ENCODE measurements at places on chromosomes 5 and 9.
A peak's percentile ranks its signal among the peaks of the same experiment; 100 is the strongest.

DNA sequence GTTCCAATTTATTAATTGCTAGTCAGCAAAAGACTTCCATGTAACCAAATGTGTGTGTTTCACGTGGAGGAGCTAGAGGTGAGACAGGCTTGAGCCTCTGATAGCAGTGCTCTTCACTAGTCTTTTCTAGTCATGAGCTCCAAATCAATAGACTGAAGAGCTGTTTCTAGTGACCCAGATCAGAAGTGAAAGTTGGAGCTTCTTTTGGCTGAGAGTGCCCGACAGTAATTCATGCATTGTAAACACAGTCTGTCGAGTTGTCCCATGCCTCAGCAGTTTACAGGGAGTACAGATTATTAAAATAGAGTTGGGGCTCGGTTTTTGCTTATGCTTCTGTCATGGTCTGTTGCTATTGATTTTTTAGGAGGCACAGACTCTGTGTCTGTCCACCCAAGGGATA is 793.1 kb downstream of the DTWD2 start:
- DNase-seq = no peak

DNA sequence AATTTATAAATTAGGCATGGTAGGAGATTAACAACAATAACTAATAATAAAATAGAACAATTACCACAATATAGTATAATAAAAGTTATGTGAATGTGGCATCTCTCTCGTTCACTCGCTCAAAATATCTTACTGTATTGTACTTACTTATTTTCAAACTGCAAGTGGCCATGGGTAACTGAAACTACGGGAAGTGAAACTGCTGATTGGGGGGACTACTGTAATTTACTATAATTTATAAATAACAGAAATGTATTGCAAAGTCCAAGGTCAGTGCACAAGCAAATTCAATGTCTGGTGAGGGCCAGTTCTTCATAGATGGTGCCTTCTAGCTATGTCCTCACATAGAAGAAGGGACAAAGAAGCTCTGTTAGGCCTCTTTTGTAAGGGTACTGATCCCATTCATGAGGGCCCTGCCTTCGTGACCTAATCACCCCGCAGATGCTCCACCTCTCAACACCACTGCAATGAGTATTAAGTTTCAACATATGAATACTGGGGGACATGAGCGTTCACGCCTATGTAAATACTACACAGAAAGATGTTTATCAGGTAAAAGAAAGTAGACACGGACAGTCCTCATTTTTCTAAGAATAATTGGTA is 39.0 kb downstream of the KCNIP1 start:
- DNase-seq = no peak

GRCh38 chr5:52776116-52776515 is 11.6 kb upstream of the ITGA1 start:
- DNase-seq = no peak

- DNase-seq = no peak
These were observed 2.1 kb downstream of the ANXA1 start for GRCh38 chr9:73153793-73154227.

GRCh38 chr9:126052791-126053190 is 273.8 kb upstream of the MVB12B start:
- DNase-seq = no peak

- no peak for DNase-seq
These were observed 581.2 kb downstream of the CDH18 start for GRCh38 chr5:19406576-19407365.

GRCh38 chr5:178115136-178115813 is 1.9 kb downstream of the N4BP3 start:
- DNase-seq = no peak

GRCh38 chr5:154092356-154093141 is 53.8 kb downstream of the MFAP3 start:
- no peak for DNase-seq

DNA sequence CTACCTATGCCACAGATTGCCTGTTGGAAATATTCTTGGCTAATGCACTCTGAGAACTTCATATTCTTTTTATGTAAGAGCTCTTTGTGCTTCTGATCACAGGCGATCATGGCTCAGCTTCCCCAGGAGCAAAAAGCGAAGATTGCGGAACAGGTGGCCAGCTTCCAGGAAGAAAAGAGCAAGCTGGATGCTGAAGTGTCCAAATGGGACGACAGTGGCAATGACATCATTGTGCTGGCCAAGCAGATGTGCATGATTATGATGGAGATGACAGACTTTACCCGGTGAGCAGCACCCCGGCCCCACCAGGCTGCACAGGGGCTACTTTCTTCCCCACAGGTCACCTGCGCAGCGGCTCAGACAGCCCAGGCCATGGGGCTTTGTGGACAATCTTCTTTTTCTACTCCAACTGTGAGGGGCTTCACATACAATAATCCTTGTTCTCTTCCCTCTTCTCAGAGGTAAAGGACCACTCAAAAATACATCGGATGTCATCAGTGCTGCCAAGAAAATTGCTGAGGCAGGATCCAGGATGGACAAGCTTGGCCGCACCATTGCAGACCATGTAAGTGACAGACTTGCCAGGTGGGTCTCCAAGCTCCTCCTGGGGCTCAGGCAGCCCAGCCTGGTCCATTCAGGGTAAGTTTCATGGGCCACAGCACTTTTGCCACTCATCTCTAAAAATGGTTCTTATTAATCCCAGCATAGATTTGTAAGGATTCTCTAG is 55.4 kb upstream of the LRRTM2 start:
- DNase-seq = no peak

DNA sequence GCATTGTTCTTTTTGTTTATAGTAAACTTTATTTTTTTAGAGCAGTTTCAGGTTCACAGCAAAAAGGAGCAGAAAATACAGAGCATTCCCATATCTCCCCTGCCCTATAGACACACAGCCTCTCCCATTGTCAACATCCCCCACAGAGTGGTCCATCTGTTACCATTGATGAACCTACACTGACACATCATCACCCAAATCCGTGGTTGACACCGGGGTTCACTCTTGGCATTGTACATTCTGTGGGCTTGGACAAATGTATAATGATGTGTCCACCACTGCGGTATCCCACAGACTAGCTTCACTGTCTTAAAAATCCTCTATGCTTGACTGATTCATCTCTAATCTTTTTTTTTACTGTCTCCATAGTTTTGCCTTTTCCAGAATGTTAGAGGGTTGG is 120.7 kb upstream of the SPATA31C2 start:
- DNase-seq = no peak

DNA sequence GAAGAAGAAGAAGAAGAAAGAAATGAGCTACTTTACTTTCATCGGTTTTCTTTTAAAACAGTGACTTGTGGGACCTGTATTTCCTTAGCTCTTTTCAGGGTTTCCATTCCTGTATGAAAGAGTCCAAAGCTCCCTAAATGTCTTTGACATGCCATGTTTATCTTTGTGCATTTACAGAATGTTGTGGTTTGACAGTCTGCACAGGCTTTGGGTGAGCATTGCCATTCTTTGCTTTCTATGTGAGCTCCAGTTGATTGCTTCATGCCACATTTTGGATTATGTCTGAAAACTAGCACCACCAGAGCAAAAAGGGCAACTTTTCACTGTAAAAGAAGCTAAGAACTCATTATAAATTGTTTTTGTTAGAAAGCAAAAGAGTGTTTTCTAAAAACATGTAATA is 733.4 kb downstream of the TLE4 start:
- DNase-seq = no peak

GRCh38 chr9:137757613-137758029 is 120.0 kb upstream of the CACNA1B start:
- no peak for DNase-seq

- DNase-seq = no peak
These were observed 173.8 kb downstream of the PCSK1 start for GRCh38 chr5:96259151-96259772.

GRCh38 chr5:101112645-101113044 is 209.6 kb upstream of the ST8SIA4 start:
- DNase-seq = no peak

DNA sequence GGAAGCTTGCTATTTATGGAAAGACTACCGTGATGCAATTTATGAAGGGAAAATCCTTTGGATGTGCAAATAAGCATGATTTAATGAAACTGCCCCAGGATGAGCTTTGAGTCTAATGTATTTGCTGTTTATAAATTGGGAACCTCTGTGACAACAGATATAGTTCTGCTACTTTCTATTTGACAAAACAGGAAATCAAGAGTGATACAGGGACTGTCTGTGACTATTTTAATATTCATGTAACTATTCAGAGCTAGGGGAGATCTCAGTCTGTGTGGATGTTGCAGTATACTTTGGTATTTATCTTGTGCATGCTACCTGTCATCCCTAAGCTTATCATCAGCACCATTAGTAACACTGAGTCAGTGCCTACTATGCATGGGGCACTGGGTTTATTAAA is 132.1 kb downstream of the PDZD2 start:
- DNase-seq = no peak

GRCh38 chr9:27154908-27155307 is 45.9 kb downstream of the TEK start:
- no peak for DNase-seq

GRCh38 chr5:143889986-143890385 is 78.0 kb downstream of the HMHB1 start:
- DNase-seq = no peak

GRCh38 chr5:172911976-172912375 is 47.2 kb upstream of the RPL26L1 start:
- no peak for DNase-seq

DNA sequence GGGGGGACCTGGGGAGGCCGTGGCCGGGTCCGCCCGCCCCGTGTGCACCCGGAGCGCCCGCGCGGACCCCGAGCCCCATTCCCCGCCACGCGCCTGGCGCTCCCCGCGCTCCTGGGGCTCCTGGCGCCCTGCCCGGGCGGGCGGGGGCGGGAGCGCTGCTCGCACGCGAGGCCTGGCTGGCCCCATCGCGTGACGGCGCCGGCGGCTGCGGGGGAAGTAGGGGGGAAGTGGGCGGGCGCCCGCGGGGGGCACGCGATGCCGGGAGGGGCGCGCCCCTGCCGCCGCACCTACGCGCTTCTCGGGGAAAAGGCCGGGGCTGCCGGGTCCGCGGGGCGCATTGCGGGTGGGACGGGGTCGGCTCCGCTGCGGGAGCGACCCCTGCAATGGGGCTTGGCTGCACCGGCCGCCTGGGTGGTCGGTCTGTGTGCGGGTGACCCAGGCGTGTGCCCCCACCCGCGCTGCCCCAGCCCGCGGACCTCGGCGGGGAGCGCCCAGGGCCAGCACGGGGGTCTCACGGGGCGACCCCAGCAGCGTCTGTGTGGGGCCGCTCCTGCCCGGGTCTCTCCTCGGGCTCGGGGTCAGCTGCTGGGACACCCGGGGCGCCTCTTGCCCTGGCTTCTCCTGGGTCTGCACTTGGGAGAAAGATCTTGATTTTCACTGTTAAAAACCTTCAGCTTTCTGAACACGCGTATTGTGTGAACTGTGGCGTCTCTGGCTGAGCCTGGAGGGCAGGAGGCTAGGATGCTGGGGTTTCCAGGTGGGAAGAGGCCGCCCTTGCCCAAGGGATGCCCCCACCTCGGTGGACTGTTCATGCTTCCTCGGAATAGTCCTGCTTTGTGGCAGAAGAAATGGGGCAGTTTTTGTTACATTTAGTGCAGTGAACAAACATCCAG is 52.4 kb downstream of the AHRR start:
- DNase-seq = no peak

DNA sequence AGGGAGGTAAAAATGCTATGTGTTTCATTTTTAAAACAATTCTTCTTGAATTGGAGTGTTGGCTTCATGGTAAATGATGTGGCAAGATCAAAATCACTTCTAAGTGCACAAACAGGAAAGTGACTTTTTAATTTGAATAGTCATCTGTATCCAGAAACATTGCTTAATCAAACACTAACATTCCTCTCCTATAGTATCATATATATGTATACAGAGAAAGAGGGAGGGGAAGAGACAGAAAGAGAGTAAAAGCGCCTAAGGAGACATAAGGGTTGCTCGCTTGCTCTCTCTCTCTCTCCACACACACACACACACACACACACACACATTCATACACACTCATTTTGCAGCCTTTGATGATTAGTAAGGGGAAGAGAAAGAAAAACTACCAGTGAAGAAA is 95.4 kb upstream of the PRDM9 start:
- DNase-seq = no peak

- DNase-seq = no peak
These were observed 55.6 kb downstream of the RXRA start for GRCh38 chr9:134381671-134382516.

DNA sequence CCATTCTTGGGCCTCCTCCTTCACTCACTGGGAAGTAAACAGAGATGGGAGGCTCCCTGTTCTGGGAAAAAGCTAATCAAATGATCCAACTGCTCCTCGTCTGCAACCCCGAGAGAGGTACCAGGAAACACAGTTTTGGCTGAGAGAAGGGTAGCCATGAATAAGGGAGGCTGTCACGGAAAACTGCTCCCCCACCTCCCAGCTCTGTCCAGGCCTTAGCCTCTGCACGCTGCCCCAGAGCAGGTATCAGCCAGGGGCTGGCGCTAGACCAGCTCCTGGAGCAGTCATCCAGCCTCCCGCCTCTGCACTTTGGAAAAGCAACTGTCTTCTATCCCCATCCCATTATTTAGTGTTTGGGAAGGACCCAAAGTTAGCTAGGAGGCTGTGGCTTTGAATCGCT is 266.1 kb downstream of the NDUFS4 start:
- DNase-seq = no peak

GRCh38 chr5:79133657-79134451 is 22.2 kb downstream of the BHMT start:
- peak; percentile 40 for DNase-seq

- DNase-seq = no peak
These were observed 36.8 kb downstream of the UGT3A2 start for GRCh38 chr5:36029914-36030313.

GRCh38 chr5:110768138-110768860 is 29.5 kb downstream of the SLC25A46 start:
- DNase-seq = no peak

DNA sequence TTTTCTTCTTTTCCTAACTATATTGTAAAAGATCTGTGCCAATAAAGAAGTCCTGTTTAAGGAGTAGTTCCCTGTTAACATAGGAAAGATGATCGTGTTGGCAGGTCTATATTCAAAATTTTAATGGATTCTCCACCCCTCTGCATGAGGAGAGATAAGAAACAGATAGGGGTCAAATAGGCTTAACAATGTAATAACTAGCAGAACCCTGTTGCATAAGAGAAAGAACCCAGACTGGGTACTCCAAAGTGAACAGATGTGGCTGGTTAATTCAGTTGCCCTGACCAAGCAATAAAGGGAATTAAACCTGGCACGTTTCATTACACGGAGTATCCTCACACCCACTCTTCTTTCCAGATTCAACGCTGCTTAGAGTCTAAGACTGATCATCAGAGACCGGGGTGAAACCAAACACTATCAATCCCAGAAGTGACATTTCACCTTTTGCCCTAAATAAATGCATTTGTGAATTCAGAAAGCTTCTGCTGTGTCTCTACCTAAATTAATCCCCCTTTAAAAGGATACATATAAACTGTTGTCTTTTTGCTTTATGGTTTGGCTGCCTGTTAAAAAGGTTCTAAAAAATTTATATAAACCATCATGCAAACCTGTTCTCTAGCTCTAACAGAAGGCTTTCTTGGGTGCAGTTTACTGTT is 1276.9 kb upstream of the WWC1 start:
- DNase-seq = no peak

DNA sequence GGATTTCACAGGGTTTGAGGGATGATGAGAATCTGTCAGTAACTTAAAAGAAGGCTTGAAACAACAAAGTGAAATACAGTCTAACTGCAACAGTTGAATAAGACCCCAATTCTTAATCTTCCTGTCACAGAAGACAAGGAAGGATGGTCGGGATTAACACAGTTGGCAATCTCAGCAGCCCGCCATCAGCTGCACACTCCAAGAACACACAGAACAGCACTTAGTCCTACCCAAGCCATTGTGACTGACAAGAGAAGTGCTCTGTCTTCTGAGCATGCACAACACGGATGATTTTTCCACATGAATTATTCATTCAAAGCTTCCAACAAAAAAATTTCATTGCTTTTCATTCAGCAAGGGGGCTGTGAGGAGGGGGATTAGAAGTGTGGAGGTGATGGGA is 576.1 kb downstream of the TLE4 start:
- DNase-seq = no peak
